Tongue (tissue), 3 donors: ENCODE measurements at places on chromosomes 7 and 10. TPM values are rescaled to one million over a fixed set of nuclear protein-coding genes. Genes with fewer than 3 reads are reported as not detected.
A peak's percentile ranks its signal among the peaks of the same experiment; 100 is the strongest.

DNA sequence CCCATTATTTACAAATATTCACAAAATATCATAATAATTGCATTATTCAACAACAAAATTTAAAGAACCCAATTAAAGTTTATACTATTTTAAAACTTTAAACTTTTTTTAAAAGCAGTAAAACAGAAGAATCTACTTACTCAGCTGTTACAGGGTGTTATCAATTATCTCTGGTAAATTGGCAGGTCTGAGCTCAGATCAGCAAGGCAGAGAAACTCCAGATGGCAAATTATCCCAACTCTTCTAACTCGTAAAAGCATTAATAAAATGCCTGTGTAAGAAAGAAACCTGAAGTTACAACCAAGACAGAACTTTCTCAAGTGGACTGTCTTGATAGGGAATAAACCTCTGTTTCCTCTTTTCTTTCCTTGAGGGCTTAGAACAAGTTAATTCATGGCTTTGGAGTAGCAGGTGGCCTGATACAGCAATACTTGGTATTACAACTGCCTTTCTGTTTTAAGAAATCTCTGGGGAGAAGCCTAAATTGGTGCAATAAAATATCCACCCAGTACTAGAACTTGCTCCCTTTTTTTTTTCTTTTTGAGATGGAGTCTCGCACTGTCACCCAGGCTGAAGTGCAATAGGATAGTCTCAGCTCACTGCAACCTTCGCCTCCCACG is 275.3 kb upstream of the MKLN1 start:
- DNase-seq = no peak

DNA sequence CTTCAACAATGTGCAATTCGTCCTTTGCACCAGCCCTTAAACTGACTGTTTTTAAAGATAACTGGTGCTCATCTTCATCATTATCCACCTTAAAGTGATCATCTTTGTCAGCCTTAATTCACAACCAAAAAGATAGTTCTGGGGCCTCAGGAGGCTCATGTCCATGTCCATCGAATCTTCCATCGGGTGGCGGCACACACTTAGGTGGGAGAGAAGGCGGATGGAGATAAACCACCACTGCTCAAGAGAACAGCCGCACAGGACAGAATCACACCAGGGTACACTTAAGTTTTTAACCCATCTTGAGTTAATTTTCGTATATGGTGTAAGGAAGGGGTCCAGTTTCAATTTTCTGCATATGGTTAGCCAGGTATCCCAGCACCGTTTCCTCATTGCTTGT is 24.8 kb downstream of the OIT3 start:
- no peak for DNase-seq

DNA sequence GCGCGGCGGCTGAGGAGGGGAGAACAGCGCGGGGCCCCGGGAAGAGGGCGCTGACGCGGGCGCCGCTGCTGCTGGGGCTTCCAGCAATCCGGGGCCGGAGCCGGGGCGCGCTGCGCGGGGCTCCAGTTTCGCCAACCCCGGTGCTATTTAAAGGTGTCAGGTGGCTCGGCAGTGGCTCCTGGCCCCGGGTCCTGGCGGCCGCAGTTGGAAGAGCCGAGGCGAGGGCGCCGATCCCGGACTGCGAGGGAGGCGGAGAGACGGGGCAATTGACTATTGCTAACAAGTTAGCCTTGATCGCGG is 347 bp downstream of the LBX1 start:
- no peak for DNase-seq

DNA sequence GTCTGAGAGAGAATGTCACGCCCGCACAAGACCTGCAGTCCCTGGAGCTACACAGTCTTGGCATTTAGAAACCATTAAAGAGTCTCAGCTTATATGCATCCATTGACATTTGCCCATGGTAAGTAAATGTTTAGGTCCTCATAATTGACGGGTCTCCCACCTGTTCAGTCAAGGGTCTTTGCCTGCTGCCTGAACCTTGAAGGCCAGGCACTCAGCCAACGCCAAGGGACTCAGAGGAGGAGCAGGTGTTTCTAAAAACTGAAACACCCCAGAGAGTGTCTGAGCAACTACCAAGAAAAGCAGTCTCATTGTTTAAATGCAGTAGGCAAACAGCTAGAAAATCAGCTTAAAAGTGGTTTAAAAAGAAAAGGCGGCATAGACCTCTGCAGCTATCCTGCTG is 264.7 kb upstream of the AKR1E2 start:
- peak; percentile 68 for DNase-seq

GRCh38 chr7:127983804-127984332 is 47.4 kb downstream of the LRRC4 start:
- no peak for DNase-seq

DNA sequence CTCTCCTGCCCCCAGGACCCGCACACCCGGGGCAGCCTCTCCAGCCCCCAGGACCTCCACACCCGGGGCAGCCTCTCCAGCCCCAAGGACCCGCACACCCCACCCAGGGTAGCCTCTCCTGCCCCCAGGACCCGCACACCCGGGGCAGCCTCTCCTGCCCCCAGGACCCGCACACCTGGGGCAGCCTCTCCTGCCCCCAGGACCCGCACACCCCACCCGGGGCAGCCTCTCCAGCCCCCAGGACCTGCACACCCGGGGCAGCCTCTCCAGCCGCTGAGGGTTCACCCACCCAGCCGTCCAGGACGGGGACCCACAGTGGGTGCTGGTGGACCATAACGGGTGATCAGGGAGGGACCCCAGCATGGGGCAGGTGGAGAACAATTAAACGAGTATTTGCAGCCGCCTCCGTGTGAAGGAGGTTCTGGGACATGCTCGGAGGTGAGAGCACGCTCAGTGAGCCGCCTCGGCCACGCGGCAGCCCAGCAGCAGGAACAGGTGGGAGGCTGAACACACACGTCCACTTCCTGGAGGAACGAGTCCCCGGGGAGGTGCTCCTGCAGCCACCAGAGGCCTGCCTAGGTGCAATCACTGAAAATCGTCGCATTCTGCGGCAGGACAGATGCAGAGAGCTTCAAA is 107.9 kb downstream of the PDGFA start:
- DNase-seq = no peak

GRCh38 chr7:40419806-40420205 is 285.0 kb downstream of the SUGCT start:
- DNase-seq = no peak

GRCh38 chr7:12137283-12137682 is 73.8 kb upstream of the TMEM106B start:
- DNase-seq = no peak

DNA sequence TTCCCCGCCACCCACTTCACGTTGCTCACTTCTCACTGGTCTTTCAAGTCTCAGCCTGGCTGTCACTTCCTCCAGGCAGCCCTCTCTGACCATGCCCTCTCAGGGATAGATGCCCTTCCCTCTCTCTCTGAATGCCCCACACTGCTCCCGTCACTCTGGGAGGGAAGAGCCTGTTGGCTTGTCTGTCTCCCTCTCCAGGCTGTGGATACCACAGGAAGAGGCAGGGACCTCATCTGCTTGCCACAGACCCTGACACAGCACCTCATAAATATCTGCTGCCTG is 93.1 kb downstream of the OAT start:
- DNase-seq = no peak

DNA sequence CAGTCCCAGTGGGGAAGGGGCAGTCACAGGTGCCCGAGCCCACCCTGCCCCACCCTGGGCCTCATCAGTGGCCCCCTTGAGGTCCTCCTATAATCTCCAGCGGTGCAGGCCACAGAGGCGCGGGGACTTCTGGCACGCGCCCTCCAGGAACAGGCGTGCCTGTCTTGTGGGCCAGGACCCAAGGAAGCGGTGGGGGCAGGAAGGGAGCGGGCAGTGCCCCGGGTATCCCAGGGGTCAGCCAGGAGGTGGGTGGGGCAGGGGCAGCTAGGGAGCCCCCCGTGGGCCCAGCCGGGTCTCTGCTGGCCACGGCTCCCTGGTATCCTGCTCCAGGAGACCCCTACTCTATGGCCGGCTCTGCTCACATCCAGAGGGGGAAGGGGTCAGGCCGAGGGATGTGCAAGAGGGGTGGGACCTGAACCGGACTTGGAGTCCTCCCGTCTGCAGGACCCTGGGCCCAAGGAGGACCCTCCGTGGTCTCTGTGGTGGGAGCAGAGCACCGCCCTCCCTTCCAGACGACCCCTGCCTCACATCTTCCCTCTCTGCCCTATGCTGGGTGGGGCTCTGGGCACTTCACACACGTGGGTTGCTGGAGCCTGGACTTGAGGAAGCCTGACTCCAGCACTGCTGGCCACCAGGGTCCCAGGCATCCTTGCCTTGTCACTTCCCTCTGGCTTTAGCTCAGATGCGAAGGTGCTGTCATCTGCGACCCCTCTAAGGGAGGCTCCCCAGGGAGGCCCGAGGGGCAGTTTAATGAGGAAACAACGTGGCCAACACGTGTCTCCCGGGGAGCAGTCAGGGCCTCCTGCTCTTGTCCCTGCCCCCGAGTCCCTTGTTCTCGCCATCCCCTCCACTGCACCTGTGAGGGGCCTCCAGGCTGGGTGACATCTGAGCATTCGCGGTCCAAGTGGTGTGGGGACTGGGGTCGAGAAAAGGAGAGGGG is 18.3 kb upstream of the GRIFIN start:
- no peak for DNase-seq

- DNase-seq = peak; percentile 72
Observed at GRCh38 chr7:17041324-17041723, 159.5 kb upstream of the AGR3 start.

DNA sequence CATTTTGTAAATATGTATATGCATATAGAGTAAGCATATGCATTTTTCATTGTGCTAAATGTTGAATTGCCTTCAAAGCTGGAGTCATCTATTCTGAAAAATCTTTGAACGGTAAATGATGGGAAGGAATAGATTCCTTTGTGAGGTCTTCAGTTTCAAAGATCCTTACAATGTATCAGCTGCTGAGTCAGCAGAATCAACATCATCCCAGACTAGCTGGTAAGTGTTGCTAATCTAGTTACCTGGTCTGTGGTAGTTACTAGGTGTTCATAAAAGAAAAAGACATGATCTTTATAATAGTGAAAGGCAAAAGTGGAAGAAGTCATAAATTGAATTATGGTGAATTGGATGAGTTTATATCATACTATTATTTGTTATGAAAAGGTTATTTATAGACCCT is 10.6 kb upstream of the STAM start:
- no peak for DNase-seq

DNA sequence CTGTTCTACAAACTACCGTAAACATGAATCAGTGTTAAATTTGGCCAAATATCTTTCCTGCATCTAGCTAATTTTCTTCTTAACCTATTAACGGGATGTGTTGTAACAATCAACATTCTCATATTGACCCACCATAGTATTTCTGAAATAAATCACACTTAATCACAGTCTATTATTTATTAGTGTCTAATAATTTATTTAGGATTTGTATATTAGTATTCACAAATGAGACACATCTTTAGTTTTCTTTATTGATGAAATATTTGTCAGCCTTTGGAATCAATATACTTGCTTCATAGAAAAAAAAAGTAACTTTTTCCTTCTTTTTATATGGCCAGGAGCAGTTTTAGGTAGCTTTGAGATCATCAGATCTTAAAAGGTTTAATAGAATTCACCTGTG is 4.6 kb downstream of the GIMAP7 start:
- no peak for DNase-seq

DNA sequence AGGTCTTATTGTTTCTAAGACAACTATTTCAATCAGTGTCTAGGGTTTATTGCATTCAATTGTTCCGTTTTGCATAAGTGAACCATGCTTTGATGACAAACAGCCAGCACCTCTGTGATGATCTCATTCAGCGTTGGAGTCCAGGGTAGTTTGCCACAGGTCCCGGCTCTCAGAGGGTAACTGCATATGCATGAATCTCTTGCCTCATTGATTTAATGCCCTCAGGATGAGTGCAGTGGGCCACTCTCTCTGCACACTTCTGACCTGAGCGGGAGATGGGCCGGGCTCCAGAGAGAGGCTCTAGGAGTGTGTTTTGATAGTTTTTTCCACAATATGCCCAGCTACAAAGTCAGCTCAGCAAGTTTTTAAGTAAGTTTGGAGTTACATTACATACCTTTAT is 83.9 kb downstream of the HECW1 start:
- DNase-seq = no peak

DNA sequence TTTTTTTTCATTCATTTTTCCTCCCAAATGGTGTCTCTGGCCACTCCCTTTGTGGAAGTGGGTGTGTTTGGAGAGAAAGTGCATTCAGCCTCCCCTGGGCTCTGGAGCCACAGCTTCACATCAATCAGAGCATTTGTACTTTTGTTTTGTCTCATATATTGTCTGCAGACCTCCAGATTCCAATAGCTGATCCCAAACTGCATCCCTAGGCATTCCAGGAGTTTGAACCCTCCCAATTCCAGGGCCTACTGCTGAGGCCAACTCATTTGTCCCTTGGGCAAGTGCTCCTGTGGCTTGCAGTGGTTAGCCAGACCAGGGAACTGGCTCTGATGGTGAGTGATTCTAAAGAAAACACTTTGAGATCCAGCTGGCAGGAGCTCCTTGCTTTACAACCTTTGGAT is 163.3 kb downstream of the IPMK start:
- peak; percentile 39 for DNase-seq

DNA sequence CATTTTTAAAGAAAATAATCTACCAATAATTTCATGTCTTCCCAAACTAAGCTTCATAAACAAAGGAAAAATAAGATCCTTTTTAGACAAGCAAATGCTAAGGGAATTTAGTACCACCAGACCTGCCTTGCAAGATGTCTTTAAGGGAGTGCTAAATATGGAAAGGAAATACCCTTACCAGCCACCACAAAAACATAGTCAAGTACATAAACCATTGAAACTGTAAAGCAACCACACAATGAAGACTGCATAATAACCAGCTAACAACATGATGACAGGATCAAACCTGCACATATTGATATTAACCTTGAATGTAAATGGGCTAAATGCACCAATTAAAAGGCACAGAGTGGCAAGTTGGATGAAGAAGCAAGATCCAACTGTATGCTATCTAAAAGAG is 586.5 kb upstream of the NRG3 start:
- no peak for DNase-seq

- no peak for DNase-seq
Observed at GRCh38 chr10:85888004-85888403, 478.6 kb downstream of the GRID1 start.

DNA sequence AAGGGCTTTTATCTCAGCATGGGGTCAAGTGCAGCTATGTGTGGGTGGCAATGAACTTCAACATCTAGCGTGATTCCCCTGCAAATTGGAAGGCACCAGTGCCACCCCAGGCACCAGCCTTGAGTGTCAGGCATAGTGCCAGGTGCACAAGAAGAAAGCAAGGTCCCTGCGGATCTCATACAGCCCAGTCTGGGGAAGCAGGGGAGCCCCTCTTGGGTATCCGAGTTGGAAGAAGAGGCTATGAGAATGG is 269.0 kb downstream of the RPS24 start:
- DNase-seq = no peak

The ABCB1 gene
- total RNA-seq = 2.4 TPM

The C10orf53 gene
- not detected for total RNA-seq

The STAG3 gene
- total RNA-seq = 0.72 TPM

The STAMBPL1 gene
- 17.2 TPM for total RNA-seq

The FAM25A gene
- total RNA-seq = 25.8 TPM

The ADAM12 gene
- 24.7 TPM for total RNA-seq

The HMX2 gene
- total RNA-seq = not detected

The CAMK1D gene
- 10.9 TPM for total RNA-seq

The INPP5A gene
- 115 TPM for total RNA-seq

The SUN3 gene
- total RNA-seq = not detected

The C10orf105 gene
- 0.10 TPM for total RNA-seq

The HYAL4 gene
- total RNA-seq = not detected

The CLRN3 gene
- total RNA-seq = not detected

The MAGI2 gene
- 8.0 TPM for total RNA-seq

The POLR3A gene
- total RNA-seq = 23.6 TPM

The DKK1 gene
- total RNA-seq = 0.51 TPM

The C7orf33 gene
- not detected for total RNA-seq

The HOXA9 gene
- not detected for total RNA-seq
